Effector memory CD4-positive, alpha-beta T cell (primary cell): ENCODE measurements at places on chromosomes 2 and 18.

GRCh38 chr2:194203898-194204297, 1453.1 kb upstream of the SLC39A10 start:
- no peak for DNase-seq

- no peak for DNase-seq
Measured at GRCh38 chr2:180463608-180464007, 456.5 kb upstream of the CWC22 start.

DNA sequence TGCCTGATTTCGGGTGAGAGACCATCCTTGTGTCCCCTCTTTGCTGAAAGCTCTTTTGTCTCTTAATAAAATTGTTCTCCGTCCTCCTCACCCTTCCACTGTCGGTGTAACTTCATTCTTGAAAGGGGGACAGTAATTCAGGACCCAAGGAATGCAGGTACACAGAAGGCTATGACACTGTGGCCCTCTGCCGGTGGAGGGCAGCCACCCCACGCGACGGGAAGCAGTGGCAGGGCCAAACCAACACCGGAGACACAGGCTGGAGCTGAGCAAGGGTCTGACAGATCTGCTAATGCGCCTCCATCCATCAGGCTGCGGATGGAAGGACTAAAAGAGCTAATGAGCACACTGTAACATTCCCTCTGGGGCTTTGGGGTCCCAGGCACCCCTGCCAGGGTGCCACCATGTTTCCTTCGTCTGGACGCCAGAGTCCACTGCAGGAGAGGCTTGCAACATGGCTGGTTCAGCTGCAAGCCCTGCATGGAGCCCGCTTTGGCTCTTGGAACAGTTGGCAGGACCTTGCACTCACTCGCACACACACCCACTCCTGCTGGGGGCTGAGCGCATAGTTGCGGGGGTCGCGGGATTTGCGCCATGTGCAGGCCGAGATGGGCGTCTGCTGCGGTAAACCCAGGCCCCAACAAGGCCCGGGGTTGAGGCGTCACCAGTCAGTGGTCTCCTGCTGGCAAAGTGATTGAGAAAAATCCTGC, 544.1 kb upstream of the CDH7 start:
- DNase-seq = no peak

GRCh38 chr2:95346738-95347671, 49.9 kb downstream of the KCNIP3 start:
- no peak for DNase-seq

GRCh38 chr2:20172273-20173055, 52.5 kb downstream of the SDC1 start:
- DNase-seq = no peak

DNA sequence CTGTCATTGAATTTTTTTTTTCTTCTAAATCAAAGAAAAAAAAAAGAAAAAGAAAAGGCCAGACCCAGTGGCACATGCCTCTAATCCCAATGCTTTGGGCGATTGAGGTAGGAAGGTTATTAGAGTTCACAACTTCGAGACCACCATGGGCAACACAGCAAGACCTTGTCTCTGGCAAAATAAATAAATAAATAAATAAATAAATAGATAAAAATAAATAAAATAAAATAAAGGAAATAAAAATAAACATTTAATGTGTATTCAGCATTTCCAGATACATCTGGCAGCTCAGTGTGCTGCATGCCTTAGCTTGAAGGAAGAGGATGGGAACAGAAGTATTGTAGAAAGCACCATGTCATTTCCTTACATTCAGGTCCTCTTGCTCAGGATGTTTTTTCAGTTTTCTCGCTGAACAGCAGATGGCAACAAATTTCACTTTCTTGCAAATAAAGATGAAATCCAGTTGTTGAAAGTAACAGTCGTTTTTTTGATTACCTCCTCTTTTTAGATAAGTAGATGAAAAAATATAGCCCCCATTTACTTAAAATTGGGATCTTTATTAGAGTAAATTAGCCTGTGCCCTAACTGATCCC, 25.7 kb upstream of the FAM178B start:
- no peak for DNase-seq

DNA sequence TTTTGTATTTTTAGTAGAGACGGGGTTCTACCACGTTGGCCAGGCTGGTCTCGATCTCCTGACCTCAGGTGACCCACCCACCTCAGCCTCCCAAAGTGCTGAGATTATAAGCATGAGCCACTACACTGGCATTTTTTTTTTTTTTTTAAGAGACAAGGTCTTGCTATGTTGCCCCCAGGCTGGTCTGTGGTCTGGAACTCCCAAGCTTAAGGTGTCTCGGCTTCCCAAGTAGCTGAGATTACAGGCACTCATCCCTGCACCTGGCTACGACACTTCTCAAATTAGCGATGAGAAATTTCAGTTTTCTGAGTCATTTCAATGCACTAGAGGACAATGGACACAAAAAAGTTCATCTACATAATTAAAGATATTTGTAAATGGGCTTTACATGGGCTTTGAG, 36.6 kb upstream of the TCF7L1 start:
- no peak for DNase-seq

GRCh38 chr18:10588975-10589374, 63.1 kb downstream of the NAPG start:
- DNase-seq = no peak

GRCh38 chr2:95264624-95265023, 9.6 kb upstream of the PROM2 start:
- DNase-seq = no peak

DNA sequence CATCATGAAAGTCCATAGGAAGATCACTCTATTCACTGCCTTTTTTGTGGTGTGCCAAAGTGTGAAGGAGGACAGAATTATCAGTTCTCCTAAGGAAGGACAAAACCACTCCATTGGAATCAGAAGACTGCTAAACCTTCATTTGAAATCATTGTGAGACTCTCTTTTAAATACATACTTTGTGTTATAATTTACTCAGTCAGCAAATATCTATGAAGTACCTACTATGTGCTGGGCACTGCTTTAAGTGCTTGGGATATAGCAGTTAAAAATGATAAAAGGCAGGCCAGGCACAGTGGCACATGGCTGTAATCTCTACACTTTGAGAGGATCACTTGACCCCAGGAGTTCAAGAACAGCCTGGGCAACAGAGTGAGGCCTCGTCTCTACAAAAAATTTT, 692.3 kb downstream of the DSC3 start:
- DNase-seq = no peak

DNA sequence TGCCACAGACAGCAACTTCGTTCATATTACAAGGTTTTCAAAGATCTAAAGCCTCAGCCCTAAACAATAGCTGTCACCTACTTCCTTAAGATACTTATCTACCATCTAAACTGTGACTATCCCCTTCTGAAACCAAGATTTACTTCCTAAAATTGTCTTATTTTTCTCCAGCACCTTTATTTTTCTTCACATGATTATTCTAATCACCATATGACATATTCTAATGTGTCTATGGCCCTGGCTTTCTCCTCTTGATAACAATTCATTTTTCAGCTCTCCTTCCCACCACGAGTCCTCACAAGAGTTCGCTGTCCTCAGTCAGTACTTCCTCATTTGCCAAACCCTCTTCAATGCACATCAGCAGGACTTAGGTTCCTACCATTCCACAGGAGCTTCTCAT, 53.9 kb downstream of the RTTN start:
- no peak for DNase-seq

DNA sequence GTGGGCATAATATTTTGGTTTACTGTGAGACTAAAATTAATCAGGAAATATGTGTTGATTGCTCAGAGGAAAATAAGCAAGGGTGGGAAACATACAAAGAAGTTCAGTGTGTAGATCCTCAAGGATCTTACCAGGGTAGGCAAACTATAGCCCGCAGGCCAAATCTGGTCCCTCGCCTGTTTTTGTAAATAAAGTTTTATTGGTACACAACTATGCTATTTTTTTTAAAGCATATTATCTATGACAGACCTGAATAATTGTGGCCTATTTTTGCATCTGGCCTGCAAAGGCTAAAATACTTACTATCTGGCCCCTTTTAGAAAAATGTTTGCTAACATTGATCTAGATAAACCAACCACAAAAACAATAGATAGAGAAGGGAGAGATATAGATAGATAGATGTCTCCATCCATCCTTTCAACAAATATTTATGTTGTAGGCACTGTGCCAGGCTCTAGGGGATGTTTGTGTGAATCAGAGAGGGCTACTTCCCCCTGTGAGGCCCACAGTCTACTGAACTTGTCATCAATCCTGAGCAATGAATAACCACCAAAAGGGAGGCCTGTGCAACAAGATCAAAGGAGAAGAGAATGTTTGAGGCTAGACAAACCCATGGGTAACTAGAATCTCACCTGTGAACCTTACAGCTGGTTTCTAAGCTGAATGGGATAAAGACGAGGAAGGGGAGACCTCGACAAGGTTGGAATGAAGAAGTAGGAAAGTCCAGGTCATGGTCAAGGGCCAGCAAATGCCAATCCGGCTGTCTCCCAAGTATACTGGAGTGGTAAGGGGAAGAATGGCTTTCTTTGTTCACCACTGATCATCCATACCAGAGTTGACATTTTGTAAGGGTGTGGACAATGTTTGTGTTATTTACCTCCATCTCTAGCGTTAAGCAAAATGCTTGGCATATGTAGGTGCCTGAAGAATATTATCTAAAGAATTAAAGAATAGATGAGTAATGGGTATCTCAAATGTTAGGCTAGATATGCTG, 23.6 kb downstream of the ALPK2 start:
- DNase-seq = no peak

DNA sequence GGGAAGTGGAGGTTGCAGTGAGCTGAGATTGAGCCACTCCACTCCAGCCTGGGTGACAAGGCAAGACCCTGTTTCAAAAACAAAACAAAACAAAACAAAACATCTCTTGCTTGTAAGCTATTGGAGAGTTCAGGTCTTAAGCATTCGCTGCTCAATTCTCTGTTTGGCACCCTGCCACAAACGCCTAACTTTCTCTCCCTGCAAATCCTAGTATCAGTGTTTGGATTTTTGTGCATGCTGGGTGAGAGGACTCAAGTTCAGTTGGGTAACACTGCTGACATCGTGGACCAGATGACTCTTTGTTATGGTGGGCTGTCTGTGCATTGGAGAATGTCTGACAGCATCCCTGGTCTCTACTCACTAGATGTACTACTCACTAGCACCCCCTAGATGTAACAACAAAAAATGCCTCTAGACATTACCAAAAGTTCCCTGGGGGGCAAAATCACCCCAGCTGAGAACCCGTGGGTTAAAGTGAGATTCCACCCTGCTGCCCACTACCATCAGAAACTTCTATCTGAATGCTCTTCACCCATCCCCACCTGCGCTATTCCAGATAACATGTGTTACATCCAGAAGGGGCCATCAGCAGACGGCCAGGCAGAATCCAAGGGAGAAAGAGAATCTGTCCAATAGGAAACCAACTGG, 50.9 kb downstream of the CACNB4 start:
- DNase-seq = no peak

DNA sequence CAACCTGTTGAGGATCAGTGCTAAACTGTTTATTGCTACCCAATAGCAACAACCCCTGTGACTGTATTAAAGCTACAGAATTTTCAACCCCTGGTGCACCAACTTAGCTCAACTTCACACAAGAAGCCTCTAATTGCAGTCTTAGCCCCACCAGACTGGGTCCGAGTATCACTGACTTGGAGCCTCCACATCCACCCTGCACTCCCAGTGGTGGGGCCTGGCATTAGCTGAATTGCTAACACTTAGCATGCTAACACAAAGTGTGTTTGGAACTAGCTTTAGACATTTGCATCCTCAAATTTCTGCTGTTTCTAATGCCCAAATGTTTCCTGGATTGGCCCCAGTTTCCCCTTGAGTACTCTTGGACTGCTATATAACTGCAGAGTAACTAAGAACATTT, 298.6 kb downstream of the AGPS start:
- DNase-seq = no peak

DNA sequence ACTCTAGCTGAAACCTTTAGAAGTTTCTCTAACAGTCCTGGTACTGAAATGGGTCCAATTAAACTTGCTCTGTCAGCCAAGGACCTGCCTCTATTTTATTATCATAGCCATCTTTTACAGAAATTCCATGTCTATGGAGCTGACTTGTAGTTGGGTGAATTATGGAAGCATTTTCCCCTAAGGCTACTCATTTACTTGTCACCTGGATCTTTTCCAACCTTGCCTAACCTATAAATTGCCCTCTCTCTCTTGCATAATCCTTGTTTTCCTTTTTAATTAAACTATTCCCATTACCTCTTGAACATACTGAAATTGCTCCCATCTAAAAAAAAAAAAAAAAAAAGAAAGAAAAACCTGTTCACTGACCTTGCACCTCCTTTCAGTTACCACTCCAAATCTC, 74.6 kb upstream of the DOK6 start:
- DNase-seq = no peak

- no peak for DNase-seq
Measured at GRCh38 chr18:27750014-27750413, 426.9 kb downstream of the CDH2 start.

DNA sequence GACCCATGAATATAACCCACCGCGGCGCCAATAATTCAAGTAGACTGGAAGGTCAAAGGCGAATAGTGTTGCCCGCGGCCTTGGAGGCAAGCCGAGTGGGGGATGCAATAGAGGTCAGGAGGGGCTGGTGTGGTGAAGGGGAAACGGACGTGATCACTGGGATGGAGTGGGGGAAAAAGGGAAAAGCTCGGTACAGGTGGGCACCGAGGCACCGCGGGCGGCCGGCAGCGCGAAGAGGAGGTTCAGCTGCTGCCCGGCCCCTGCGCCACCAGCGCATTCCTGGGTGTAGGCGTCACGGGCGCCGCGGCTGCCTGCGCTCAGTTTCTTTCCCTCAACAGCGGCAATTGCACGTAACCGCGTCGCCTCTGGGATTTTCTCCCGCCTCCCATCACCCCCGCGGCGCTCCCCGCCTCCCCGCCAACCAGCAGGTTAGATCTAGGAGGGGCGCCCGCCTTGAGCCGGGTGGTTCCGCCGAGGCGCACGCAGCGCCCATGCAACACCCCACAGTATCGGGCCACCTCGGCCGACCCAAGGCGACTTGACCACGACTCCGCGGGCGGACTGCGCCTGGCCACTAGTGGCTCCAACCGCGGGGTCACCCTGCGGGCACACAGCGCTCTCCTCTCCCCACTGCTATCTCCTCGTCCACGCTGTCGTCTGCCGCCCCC, 1.5 kb downstream of the RND3 start:
- DNase-seq = no peak

- no peak for DNase-seq
Measured at GRCh38 chr2:216909541-216910210, 49.8 kb upstream of the TNP1 start.

- DNase-seq = no peak
Measured at GRCh38 chr2:117737846-117738245, 76.6 kb upstream of the DDX18 start.

DNA sequence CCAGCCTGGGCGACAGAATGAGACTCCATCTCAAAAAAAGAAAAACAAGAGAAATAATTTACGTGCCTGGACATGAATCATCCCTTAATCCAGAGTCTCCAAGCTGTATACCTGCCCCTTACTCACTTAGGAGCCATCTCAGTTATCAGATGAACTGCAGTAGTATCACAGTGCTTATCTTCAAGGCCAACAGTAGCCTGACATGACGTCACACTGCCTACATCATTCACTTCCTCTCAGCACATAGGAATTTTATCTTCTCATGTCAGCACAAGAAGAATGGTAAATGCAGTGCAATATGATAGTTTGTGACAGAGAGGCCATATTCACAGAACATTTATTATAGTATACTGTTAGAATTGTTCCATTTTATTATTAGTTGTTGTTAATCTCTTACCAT, 216.6 kb downstream of the SS18 start:
- no peak for DNase-seq
